Stimulated activated CD4-positive, alpha-beta T cell treated with anti-CD3 and anti-CD28 coated beads, Interleukin-1b, Interleukin-23, amount 100 ng/mL, for 1 hour (primary cell): ENCODE measurements at places on chromosomes 6 and 20.

DNA sequence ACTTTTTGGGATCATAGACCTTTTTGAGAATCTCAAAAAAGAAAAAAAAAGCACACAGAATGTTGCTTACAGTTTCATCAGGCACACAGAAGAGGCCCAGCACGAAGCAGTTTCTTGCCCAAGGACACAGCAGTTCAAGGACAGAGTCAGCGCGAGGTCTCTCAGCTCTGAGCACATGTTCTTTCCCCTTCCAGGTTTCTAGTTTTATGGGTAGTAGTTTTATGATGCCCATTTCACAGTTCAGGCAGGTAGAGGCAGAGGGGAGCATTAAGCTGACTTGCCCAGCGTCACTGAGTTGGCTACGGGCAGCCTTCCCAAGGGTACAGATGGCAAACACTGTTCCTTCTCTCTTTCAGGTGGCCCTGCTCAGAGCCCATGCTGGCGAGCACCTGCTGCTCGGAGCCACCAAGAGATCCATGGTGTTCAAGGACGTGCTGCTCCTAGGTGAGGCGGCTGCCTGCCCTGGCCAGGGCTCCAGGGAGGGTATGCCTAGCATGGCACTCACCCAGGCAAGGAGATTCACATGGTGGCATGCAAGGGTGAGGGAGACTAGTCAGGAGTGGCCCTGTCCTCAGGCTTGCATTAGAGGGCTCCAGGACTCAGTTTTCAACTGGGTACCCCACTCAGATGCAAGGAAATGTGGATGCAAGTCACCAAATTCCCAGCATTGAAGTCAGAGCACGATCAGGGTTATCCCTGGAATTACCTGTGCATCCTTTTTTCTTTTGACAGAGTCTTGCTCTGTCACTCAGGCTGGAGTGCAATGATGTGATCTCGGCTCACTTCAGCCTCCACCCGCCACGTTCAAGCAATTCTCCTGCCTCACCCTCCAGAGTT lies 57.4 kb upstream of the TTPAL start:
- DNase-seq: no peak

GRCh38 chr6:97732045-97732444 lies 449.0 kb upstream of the MMS22L start:
- no peak for DNase-seq

- DNase-seq: no peak
Observed at GRCh38 chr20:10476319-10476724, 41.2 kb downstream of the SLX4IP start.

DNA sequence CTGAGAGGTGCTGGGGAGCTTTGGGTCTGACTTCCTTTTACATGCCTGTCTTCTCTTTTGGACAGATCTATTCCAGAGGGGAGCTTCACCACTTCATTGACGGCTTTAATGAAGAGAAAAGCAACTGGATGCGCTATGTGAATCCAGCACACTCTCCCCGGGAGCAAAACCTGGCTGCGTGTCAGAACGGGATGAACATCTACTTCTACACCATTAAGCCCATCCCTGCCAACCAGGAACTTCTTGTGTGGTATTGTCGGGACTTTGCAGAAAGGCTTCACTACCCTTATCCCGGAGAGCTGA lies 13.1 kb downstream of the PRDM1 start:
- no peak for DNase-seq

- DNase-seq: no peak
Observed at GRCh38 chr6:12007473-12007872, 4.6 kb upstream of the HIVEP1 start.

DNA sequence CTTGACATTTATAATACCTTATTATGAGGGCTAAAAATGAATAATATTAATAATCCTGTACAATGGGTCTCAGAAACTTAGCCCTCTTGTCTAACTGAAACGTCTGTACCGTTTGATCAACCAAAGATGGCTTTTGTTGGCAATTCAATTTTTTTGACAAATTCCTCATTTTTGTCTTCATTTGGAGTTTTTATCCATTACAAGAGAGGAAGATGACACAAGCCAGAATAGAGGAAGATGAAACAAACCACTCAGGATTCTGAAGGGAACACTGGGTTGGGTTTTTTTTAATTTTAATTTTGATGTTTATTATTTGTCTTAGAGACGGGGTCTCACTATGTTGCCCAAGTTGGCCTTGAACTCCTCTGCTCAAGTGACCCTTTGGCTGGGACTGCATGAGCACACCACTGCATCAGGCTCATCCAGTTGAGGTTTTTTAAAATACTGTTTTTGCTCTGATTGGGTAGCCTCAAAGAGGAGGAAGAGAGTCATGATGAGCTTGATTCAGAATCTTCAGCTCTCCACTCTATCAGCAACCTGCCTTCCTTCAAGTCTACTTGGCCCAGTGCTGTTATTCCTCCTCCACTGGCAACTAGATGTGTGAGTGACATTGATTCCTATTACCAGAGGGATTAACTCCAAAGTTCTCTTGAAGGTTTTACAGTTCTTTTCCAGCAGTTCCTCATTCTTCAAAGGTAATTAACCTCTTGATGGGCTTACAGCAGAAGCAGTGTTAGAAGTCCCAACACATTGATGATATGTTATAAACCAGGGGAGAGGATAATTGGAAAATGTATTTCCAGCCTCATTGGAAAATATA lies 71.3 kb downstream of the ATXN1 start:
- DNase-seq: no peak

- DNase-seq: no peak
Observed at GRCh38 chr6:165146456-165146855, 162.9 kb downstream of the C6orf118 start.

- no peak for DNase-seq
Observed at GRCh38 chr6:134720353-134721059, 229.4 kb downstream of the ALDH8A1 start.

DNA sequence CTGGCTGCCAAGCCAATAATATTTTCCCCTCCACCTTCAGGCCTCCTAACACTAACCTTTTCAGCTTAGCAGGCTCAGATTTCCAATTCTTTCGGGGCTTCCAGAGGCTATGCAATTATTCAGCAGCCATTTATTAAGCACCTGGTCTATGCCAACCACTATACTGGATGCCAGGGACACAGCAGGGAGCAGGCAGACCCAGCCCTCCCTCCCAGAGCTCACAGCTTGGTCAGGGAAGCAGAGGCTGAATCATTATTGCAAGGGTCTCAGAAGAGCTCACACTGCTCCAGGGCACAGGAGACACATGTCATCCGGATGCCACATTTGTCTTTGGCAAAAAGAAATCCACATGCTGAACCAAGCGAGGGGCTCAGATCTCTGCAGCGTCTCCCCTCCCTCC lies 1.3 kb downstream of the BPIFB1 start:
- DNase-seq: no peak
